ENCODE measurements at places on chromosomes 3 and 15. TPM values are rescaled to one million over a fixed set of nuclear protein-coding genes. Genes with fewer than 3 reads are reported as not detected.

Gene CD86
- polyA plus RNA-seq: not detected

Gene SLC35A5
- 100 TPM for polyA plus RNA-seq

Gene DNASE1L3
- not detected for polyA plus RNA-seq

Gene PLCB2
- not detected for polyA plus RNA-seq

Gene DHX30
- 37.2 TPM for polyA plus RNA-seq

Gene PLA2G4D
- polyA plus RNA-seq: 0.35 TPM

Gene LRTM1
- polyA plus RNA-seq: not detected

Gene NGLY1
- polyA plus RNA-seq: 40.7 TPM
